Hair follicular keratinocyte (primary cell): ENCODE measurements at places on chromosomes 7 and 10. TPM values are rescaled to one million over a fixed set of nuclear protein-coding genes. Genes with fewer than 3 reads are reported as not detected.

CALD1 gene
- total RNA-seq = 110 TPM in 2 replicates

MYL10 gene
- total RNA-seq = not detected in 2 replicates

CALCR gene
- total RNA-seq = not detected in 2 replicates

KLF14 gene
- not detected in 2 replicates for total RNA-seq

CALHM3 gene
- not detected in 2 replicates for total RNA-seq

CYP2C19 gene
- not detected in 2 replicates for total RNA-seq

VCL gene
- 59.7 and 77.2 TPM in 2 replicates for total RNA-seq

RELN gene
- not detected in 2 replicates for total RNA-seq

EPDR1 gene
- 0.15 TPM in 1 of 2 replicates, not detected in the other for total RNA-seq

IL6 gene
- total RNA-seq = 3.3 TPM in 1 of 2 replicates, not detected in the other

NEUROG3 gene
- total RNA-seq = not detected in 2 replicates

KMT2C gene
- total RNA-seq = 10.7 and 14.1 TPM in 2 replicates

IGF2BP3 gene
- 12.0 and 14.0 TPM in 2 replicates for total RNA-seq

OR2A12 gene
- total RNA-seq = not detected in 2 replicates

ADAMTS14 gene
- 0.19 TPM in 1 of 2 replicates, not detected in the other for total RNA-seq

LIPF gene
- total RNA-seq = not detected in 2 replicates

AHR gene
- 27.4 and 28.7 TPM in 2 replicates for total RNA-seq

CHRM2 gene
- total RNA-seq = not detected in 2 replicates

CTNNA3 gene
- not detected in 2 replicates for total RNA-seq

SEMA3D gene
- total RNA-seq = 0.04 and 0.08 TPM in 2 replicates

FKBP6 gene
- not detected in 2 replicates for total RNA-seq

GPR15LG gene
- total RNA-seq = 0.99 TPM in 1 of 2 replicates, not detected in the other

LIPK gene
- total RNA-seq = not detected in 2 replicates

FBXL13 gene
- 0.08 and 0.11 TPM in 2 replicates for total RNA-seq
